ENCODE measurements at places on chromosomes 1 and 21.

DNA sequence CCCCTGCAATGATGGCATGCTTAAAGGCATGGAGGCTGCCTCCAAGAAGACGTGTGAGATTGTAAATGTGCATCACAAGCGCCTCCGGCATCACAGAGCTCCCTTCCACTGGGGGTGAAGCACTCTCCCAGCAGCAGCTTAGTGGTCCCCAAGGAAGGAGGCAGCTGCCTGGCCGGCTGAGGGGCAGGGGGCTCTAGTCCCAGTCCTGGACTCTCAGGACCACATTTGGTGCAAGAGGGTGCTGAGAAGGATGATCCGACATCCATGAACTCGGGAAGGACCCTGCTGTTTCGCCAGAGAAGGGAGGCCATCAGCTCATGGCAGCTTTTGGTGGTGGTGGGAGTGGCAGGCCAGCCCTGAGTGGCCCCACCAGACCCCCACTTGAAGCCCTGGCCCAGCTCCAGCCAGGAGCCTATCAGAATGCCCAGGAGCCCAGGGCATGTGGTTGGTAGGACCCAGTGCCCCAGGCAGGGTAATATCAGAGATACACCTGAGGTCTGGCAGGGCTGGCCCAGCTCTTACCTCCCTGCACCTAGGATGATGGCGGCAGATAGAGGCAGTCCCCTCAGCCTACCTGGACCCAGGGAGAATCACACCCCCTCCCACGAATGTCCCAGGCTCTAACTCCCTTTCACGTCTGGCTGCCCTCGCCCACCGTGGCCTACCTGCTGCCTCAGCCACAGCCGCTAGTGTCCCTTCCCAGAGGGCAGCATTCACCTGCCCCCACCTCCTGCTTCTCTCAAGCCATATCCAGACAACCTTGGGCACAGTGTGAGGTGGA is 2.4 kb upstream of the WNT9A start:
- DNase-seq = no peak

DNA sequence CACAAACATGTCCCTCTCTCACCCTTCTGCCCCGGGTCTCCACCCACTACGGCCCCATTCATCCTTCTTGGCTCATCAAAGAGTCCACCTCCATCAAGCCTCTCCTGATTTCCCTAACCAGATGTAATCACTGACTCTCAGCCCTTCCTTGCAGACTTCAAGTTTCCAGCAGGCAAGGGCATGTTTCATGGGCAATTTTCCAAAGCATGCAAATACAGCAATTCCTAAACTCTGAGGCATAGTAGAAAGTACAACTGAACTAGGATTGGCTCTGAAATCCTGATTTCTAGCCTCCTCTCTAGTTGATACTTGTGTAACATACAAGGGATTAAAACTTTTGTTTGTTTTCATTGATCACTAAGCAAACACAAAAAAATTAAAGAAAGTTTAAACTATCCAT is 109.1 kb upstream of the GADD45A start:
- DNase-seq = no peak

DNA sequence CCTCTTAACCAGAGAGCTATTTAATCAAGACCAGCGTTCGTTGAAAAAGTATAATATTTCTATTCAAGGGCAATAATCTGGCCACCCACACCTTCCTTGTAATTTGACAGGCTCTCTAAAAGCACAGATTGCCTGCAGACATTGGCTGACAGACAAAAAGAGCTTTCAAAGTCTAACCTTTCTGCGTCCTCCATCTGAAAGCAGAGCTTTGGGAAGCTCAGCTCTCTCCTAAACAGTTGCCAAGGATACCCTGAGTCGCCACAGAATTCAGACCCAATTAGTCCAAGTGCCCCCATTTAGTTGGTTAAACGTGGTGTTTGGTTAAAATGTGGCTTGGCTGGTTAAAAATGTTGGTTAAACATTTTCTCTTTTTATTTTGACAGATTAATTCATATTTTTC is 33.7 kb upstream of the PLA2G2C start:
- DNase-seq = no peak

DNA sequence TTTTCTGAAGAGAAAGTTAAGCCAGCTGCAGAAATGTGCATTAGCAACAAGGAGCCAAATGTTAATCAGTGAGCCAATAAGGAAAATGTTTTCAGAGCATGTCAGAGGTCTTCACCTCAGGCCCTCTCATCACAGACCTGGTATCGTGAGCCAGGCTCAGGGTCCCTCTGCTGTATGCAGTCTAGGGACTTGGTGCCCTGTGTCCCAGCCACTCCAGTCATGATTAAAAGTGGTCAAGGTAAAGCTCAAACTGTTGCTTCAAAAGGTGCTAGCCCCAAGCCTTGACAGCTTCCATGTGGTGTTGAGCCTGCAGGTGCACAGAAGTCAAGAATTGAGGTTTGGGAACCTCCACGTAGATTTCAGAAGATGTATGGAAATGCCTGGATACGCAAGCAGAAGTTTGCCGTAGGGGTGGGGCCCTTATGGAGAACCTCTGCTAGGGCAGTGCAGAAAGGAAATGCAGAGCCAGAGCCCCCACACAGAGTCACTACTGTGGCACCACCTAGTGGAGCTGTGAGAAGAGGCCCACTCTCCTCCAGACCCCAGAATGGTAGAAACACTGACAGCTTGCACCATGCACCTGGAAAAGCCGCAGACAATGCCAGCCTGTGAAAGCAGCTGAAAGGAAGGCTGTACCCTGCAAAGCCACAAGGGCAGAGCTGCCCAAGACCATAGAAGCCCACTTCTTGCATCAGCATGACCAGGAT is 1128.7 kb downstream of the AMY1C start:
- no peak for DNase-seq

GRCh38 chr1:116471241-116471640 is 98.2 kb downstream of the ATP1A1 start:
- no peak for DNase-seq

DNA sequence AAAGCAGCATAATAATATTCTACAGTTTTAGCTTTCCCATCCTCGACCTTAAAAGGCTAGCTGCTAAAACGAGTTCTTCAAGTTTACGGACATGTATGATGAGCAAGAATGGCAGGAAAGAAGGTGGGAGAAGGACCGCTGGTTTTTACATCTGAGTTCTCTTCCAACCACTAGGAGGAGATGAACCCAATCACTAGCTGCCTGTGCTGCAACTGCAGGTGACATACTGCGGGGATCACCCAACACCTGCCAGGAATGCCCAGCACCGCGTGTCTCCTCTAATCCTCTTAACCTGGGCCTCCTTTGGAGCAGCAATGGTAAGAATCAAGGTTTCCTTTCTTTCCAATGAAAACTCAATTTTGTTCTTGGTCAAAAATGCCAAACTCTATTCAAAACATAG is 23.5 kb downstream of the TOR3A start:
- DNase-seq = no peak

DNA sequence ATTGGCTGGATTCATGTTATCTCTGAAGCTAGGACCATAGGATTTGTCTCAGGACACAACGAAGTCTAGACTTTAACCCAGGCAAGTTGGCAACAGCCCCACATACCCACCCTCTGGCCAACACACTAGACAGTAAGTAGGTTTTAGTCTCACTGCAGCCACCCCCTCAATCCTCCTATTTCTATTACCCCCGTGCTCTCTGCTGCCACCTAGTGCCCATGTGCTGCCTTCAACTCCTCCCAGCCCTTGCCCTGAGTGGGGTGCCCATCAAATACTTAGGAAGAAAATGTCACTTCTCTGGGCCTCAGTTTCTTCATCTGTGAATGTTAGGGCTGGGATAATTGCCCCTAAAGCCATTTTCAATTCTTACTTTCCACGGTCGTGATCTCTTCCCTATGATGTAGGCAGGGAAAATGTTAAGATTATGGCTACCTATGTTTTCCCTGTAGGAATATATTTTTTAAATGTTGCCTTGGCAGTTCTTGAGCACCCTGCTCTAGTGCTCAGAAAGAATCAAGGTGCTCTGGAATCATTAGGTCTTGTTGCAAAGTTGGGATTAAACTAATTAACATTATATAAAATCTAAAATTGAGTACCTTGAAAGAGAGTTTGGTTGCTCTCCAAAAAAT is 213.0 kb downstream of the LMX1A start:
- peak; percentile 62 for DNase-seq

- DNase-seq = peak; percentile 82
Measured at GRCh38 chr1:65265651-65266351, 43.5 kb upstream of the DNAJC6 start.

- DNase-seq = peak; percentile 22
Measured at GRCh38 chr1:201346337-201346939, 31.0 kb downstream of the TNNT2 start.

DNA sequence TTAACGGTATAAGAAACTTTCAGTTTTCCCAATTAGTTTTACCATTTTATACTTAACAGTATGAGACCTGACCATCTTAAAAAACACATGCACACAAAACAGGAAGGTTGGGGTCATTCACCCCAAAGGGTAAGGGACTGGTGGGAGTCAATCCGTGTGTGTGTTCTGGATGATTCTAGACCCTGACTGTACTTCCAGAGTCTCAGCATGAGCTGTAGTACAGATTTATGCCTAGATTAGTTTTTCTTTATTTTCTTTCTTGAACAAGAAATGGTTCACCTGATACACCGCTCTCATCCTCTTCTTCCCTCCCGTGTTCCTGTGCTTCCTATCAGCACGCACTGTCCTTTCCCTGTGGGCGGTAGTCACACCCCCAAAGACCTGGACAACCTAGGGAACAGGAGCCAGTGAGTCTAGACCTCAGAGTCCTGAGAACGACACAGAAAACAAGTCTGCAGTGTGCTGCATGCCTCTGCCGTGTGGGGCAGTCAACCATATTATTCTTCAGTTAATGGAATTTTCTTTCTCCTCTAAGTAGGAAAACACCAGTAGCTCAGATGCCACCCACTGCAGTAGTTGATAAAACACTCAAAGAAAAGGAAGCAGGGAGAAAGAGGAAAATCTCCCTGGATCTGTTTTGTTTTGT is 38.9 kb upstream of the MRPS6 start:
- DNase-seq = no peak

- no peak for DNase-seq
Measured at GRCh38 chr1:23660671-23661070, 30.9 kb upstream of the RPL11 start.

DNA sequence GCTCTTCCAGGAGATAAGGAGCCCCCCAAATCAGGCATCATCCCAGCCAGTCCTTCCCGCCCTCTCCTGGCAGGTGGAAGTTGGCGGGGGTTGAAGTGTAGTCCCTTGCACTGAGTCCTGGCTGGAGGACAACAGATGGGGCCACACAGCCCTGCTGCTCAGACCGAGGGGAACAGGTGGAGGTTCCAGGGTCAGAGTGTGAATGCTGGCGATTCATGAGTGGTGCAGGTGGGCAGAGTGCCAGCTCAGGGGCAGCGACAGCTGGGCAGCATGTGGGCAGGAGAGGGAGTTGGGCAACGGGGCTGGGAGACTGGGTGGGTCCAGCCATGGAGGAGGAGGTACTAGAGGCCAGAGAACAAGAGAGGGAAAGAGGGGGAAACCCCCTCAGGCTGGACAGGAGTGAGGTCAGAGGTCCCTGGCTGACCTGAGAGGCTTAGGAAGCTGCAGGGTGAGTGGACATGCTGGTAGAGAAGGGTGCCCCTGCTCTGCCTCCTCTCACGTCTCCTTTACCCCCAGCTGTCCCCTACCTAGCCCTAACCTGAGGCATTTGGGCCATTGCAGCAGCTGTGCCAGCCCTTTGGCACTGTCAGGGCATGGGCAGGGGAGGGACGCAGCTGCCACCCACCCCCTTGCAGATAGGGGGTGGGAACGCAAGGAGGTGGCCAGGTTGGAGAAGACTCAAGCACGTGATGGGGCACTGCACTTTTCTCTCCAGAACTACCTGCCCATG is 11.3 kb upstream of the ADORA1 start:
- DNase-seq = no peak

DNA sequence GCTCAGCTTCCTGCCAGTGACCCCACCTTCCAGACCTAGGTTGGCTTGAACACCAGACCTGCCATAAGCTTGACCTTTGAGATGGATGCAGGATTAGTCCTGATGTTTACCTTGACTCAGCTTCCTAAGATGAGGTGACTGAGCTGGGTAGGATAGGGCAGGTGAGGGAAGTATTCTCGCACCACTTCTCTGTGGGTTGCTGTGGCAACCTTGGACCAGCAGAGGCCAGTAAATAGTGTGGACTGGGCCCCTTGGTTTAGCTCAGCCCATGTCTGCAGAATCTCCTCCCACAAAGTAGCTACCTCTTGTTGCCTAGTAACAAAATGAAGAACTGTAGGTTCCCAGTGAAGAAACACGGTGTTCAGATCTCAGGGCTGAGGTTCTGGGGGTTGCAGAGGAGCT is 8.4 kb downstream of the RPS6KA1 start:
- DNase-seq = no peak

GRCh38 chr1:181101581-181102226 is 13.2 kb downstream of the IER5 start:
- DNase-seq = no peak

DNA sequence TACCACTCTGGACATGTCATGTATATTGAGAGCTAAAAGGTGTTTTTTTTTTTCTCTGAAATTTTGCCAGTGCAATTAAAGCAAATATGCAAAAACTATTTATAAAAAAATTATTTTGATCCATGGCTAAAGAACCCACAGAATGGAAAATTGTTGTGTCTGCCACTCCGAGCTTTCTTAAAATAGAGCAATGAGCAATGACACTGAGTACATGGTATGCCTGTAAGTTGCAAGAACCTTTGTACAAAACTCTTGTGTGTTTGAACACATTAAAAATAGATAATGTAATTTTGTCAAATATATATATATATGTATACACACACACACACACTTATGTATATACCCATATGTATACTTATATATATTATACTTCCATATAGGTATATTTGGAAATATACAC is 1530.9 kb upstream of the B3GALT2 start:
- no peak for DNase-seq

- no peak for DNase-seq
Measured at GRCh38 chr1:82899017-82899416, 1098.3 kb downstream of the ADGRL2 start.

DNA sequence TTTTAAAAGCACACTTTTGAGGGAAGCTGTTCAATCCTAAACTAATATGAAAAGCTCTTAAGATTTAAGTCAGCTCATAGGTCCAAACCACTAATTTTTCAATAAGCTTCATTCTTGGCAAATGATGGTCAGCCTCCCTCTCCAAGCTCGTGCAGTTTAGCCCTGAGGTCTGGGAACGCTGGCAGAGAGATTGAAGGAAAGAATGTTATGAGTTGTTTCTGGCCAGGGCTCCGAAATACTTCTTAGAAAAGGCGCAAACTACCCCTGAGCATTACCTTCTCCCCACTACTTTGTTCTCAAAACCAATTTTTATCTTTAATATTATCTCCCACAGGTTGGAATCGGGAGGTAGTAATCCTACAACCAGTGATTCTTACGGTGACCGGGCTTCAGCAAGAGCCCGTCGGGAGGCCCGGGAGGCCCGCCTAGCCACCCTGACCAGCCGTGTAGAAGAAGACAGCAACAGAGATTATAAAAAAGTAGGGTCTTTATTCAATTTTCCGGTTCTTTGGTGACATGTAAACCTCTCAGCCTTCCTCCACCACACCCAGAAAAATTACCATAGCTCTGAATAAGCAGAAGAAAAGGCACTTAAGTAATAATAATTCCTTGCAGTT is 147.7 kb downstream of the SYT2 start:
- no peak for DNase-seq
